Adipocyte (in vitro differentiated cells): ENCODE measurements at places on chromosomes 2 and 18.

DNA sequence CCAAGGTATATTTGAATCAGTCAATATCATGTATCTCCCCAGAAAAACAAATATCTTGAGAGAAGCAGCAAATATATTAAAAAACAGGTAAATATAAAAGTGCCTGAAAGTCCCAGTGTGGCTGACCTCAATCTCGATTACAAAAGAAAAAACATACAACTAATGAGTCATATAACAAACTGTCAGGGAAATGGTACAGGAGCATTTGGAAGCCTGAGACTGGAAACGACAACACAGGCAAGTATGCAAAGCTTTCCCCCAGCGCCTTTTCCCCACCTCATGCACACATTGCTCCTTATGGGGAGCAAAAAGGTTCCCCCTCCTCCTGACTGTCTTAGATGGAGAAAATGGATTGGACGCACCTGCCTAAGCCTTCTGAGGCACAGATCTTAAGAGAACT lies 230.7 kb downstream of the TMX3 start:
- no peak for DNase-seq

DNA sequence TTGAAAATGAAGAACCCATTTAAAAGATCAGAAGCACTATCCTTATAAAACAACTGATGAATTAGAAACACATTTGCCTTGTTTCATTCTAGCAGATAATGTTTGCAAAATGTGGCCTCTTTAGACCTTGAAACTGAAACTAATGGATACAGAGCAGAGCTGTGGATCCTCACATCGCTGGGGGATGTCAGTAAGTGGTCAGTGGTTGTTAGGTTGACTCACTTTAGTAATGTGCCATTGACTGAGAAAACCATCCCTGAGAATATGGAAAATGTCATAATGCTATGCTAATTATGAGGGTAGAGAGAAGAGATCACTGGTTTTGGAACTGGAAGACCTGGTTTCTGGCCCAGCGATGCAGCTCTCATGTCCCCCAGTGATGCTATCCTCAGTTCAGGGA lies 176.7 kb downstream of the MYO1B start:
- no peak for DNase-seq

- DNase-seq = no peak
Measured at GRCh38 chr18:48316177-48316576, 93.0 kb downstream of the ZBTB7C start.

DNA sequence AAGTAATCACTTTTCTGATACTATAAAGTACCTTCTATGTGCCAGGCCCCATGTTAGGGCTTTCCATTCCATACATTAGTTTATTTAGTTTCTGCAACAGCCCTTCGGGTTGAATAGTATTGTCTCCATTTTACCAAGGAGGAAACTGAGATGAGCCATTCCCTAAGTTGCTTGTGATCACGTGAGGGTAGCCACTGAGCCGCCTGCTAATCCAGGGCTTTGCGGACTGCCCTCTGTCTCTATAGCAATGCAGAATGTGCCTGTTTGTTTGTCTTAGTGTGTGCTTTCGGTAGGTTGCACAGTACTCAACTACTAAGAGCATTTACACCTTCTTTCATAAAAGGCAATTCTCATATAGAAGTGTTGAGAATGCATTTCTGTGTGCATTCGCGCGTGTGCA lies 5.0 kb downstream of the EMILIN2 start:
- no peak for DNase-seq

DNA sequence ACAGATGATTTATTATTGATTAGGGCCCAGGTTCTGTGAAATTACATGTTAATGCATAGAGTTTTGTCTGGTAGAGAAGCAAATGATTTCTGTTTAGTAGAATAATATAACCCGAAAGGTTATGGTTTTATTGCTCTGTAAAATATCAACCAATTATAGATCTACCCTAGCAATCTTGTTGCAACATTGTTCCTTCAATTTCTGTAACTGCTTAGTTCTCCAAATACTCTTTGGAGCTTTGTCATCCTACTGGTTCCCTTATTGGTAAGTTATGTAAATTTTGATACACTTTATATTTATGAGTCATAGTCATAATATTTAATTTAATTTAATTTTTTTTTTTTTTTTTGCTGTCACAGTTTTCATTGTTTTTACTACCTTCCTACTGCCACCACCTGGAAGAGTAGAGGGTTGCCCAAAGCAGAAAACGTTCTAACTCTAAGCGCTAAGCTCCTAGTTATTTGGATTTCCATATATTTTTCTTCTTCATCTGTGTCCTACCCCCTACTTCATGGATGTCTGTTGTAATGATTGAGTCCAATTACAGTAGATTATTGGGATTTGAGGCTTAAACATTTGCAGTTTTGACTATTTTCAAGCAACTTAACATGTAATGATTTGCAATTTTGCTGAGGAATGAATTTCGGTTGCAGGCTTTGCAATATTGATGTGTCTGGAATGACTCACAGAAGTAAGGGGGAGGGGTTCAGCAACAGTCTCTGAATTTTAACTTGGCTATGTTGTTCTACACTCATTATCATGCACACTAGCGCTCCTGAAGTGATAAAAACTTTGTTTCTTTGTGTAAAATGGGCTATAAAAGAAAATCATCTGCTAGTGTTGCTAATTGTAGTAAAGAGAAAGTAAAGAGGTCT lies 51.1 kb downstream of the NABP1 start:
- DNase-seq = peak; percentile 29

GRCh38 chr18:45538444-45538843 lies 76.8 kb upstream of the SLC14A2 start:
- DNase-seq = no peak

GRCh38 chr2:9763356-9764152 lies 79.7 kb upstream of the TAF1B start:
- no peak for DNase-seq

GRCh38 chr2:151437630-151438029 lies 27.9 kb downstream of the RIF1 start:
- DNase-seq = peak; percentile 75

- DNase-seq = no peak
Measured at GRCh38 chr18:3578621-3579020, 128.6 kb downstream of the TGIF1 start.
